ENCODE measurements at places on chromosomes 12 and 14.

- DNase-seq: no peak
Observed at GRCh38 chr14:75602503-75602902, 24.1 kb downstream of the FLVCR2 start.

DNA sequence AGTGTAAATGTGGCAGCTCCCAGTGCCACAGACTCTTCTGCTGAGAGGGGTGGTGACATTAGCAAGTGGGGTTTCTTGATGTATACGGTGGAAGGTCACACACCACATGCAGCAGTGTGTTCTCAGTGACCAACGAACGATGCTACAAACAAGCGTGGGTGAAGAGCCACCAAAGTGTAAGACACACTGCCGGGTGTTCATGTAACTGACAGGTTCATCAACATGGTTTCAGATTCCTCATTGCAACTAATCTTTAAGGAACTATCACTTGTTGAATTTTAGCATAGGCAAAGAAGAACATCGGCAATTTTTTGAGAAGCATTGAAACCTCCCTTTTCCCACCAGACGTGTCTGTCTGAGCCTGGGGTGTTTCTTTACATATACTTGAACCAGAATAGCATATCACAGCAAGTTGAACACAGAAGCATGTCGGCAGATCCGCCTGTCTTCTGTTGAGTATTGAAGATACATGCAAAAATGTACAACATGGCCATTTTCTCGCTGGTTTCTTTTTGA, 58.8 kb downstream of the PPP2R5C start:
- DNase-seq: no peak

DNA sequence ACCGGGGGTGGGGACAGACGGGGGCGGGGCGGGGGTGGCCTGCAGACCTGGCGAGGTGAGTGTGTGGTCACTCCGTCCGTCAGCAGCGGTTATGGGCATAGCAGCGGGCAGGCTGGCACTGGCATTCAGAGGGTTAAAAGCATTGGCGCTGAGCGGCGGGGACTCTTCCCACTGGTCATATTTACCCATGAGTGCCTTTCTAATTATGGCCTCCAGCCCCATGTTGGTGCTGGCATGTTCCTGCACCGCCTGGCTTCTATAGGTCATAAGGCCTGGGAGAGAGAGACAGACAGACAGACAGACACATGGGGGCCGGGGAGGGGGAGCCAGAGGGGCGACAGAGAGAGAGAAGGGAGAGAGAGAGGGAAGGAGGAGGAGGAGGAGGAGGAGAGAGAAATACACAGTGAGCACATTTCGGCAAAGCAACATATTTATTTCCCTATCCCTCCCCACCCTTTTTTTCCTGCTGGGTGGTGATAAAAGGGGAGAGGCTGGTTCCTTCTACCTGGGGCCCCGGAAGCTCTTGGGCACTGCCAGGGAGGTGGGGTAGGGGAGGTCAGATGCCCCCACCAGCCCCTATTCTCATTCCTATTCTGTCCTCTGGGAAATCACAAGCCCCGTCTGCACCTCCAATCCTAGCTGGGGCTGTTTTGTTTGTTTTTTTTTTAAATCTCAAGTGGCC, 32.6 kb downstream of the RFLNA start:
- DNase-seq: no peak

- DNase-seq: no peak
Observed at GRCh38 chr14:22926316-22926715, 2.9 kb downstream of the PRMT5 start.

DNA sequence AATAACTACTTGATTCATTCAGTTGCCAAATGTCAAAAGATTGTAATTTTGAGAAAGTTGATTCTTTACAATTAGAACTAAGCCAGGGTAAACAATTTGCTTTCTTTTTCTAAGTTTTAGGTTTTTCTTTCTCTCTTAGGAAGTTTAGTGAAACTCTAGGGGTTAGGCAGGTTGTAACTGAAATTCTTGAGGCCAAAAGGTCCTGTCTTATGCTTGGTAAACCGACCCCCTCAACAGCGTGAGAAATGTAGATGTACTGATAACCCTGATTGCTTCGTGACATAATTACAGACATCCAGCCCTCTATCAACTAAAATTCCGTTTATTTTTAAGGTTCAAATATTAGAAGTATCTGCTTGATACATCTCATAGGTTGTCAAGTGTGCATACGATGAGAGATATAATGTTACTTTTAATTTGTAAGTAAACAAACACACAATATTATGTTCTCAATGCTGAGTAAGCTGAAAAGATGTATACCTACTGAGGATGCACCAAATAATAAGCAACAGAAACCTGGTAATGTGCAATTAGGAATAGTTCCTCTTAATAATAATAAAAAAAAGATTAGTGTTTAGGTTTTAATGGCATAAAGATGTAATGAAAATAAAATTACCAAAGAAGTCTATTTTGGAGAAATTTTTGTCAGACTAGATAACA, 7.2 kb downstream of the FUT8 start:
- no peak for DNase-seq

GRCh38 chr14:24298892-24299254, 707 bp downstream of the DHRS1 start:
- DNase-seq: peak; percentile 31

GRCh38 chr14:99981806-99982205, 83.4 kb upstream of the EVL start:
- DNase-seq: no peak

Measured in hematopoietic multipotent progenitor cell treated with erythropoietin and hydrocortisone succinate and interleukin-3 and kit ligand, for 15 days (in vitro differentiated cells).